Activated naive CD4-positive, alpha-beta T cell (primary cell): ENCODE measurements at places on chromosomes 12 and 14.

- DNase-seq: no peak
These were observed 75.0 kb downstream of the BICD1 start for GRCh38 chr12:32181498-32182175.

- DNase-seq: no peak
These were observed 589.5 kb upstream of the TBX3 start for GRCh38 chr12:115273456-115273855.

DNA sequence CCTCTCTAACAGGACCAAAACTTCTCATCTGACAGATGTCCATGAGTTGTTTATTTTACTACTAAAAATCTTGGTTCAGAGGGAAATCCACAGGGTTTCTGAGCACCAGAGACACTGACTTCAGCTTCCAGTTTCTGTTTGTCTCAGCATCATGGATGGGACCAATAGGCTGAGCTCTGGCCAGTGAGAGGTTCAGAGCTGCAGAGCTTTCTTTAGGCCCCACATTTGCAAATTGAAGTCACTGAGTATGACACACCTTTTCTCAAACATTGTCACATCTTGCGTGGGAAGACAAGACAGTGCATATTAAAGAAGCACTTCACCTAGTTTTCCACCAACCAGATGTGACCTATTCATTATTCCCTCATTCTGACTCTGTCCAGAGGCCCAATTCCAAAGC is 45.2 kb downstream of the RDH12 start:
- DNase-seq: no peak

- DNase-seq: no peak
These were observed 93.0 kb downstream of the DPF3 start for GRCh38 chr14:72800848-72801370.

- DNase-seq: no peak
These were observed 202.6 kb downstream of the TMX1 start for GRCh38 chr14:51442513-51443175.

DNA sequence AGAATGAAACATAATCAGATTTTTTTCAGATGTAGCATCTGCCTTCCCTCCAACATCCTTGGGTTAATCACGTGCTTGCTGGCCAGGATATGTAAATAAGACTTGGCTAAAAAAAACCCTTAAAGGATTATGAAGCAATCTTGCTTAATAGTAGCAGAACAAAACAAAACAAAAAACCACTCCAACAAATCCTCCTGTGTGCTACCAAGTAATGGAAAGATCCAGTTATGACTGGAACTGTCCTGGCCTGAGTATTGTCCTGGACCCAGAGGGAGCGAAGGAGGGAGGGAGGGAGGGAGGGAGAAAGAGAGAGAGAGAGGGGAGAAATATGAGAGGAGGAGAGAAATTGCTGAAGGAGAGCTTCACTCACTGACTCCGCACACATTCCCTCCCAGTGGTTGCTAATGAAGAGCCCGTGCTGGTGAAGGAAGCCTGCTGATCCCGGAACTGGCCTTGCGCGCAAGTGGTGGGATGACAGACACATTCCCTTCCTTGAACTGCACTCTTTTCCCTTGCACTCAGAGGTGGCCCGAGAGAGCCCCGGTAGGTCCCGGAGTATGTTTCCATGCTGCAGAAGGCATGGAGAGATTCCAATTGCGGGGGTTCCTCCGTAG is 57.2 kb downstream of the HMGA2 start:
- DNase-seq: no peak
